ENCODE measurements at places on chromosomes 1 and 21.

DNA sequence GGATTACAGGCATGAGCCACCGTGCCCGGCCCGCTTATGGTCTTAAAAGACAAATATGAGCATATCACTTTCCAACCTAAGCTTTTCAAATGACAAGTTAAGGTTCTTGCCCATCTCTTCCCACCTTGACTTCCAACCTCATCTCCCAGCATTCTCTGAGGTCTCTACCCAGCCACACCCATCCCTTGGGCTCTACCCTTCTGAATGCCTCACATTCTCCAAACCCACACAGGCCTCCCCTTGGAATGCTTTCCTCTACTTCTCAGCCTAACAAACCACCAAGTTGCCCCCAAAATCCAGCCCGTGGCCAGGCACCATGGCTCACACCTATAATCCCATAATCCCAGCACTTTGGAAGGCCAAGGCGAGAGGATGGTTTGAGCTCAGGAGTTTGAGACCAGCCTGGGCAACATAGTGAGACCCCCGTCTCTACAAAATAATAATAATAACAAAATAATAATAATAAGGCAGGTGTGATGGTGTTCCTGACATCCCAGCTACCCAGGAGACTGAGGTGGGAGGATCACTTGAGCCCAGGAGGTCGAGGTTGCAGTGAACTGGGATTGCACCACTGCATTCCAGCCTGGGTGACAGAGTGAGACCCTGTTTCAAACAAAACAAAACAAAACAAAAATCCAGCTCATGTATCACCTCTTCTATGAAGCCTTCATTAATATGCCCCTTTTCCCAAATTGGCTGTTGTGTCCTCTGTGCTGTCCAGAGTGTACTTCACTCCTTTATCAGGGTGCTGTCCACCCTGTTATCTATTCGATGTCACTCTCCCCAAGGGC is 11.2 kb downstream of the DCST2 start:
- DNase-seq, result no peak

- DNase-seq, result no peak
Observed at GRCh38 chr1:152577168-152577567, 3.1 kb downstream of the LCE3D start.

DNA sequence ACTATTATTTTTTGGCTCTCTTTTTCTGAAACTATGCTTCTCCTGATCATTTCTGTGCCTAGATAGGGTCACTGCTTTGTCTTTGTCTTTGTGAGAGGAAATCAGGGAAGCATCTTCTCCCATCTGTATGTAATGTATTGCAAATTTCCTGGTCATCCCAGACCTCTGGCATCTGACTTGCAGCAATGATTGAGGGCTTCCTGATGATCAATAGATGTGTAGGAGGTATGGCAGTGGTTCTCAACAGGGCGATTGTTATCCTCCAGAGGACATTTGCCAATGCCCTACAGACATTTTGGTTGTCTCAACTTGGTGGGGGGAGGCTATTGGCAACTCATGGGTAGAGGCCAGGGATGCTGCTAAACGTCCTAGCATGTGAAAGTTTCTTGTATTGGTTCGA is 64.7 kb downstream of the RGL1 start:
- no peak for DNase-seq

DNA sequence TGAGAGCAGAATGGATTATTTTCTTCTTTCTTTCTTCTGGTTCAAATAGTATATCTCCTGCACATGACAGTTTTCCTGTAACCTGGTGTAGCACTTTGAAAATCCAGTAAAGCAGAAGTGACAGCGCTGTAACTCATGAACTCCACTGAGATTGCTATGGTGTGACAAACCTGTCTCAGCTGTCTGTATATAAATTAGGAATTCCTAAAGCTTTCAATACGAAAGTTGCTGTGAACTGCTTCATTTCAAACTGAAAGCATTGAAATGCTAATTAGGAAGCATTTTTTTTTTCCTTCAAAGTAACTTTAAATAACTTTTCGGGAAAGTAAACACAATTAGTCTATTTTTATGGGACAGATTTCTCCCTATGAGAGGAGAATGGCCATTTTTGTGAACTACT is 646.9 kb upstream of the ZP4 start:
- peak; percentile 66 for DNase-seq

GRCh38 chr1:155729031-155729898 is 40.4 kb downstream of the DAP3 start:
- DNase-seq, result peak; percentile 78

DNA sequence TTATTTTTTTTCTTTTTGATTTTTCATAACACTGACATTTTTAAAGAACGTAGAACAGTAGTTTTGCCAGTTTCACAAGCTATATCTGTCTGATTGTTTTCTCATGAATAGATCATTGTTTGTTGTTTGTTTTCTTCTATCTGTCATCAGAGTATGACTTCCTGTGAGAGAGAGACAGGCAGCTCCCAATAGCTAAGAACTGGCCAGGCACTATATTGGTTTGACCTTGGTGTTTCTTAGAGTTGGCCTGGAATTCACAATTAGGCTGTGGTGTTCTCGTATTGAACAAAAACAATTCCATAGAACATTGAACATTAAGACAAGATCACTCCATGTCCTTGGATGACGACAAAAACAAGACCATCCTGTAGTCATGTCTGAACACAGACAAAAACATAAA is 43.4 kb downstream of the RPS6KC1 start:
- DNase-seq, result no peak

DNA sequence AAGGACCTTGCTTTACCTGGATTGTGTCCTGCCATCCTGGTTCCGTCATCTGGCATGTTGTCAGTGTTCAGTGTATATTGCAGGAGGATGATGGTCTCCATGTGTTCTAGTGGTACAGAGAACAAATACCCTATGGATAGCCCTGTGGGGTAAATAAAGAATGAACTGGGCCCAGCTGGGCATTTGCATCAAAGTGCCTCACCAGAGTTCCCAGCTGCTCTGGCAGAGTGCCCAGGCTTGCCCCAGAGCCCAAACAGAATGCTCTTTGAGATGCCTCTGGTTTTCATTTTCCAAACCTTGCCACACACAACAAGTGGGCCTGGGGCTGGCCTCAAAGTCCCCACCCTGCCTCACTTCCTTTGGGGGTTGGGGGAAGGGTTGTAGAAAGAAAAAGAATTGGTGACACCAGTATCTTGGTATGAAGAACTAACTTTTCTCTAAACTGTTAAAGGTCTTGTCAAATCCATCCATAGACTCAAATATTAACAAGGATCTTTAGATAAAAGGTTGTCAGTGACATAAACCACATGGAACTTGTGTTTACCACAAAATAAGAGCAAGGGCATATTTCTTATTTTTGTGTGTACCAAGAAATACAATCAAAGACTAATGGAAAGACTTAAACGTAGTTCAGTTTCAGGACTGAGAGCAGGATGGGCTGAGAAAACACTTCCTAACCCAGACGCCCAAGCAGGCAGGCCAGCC is 82.2 kb downstream of the LMO4 start:
- DNase-seq, result no peak

DNA sequence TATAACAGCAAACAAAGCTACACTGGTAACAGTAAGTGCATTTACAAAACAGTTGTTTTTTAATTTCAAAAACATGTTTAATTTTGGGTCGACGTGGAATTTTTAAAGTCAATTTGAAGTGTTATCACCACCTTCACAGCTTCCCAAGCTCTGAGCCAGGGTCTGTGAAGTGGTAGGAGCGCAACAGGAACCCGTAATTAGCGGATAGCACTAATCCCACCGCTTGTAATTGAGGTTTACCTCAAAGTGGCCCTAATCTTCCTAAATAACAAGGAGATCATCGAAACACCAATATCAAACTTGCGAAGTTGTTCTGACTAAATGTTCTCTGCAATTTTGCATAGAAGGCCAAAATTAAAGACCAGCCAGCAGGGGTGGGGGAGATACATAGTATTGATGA is 18.8 kb downstream of the LBR start:
- no peak for DNase-seq

DNA sequence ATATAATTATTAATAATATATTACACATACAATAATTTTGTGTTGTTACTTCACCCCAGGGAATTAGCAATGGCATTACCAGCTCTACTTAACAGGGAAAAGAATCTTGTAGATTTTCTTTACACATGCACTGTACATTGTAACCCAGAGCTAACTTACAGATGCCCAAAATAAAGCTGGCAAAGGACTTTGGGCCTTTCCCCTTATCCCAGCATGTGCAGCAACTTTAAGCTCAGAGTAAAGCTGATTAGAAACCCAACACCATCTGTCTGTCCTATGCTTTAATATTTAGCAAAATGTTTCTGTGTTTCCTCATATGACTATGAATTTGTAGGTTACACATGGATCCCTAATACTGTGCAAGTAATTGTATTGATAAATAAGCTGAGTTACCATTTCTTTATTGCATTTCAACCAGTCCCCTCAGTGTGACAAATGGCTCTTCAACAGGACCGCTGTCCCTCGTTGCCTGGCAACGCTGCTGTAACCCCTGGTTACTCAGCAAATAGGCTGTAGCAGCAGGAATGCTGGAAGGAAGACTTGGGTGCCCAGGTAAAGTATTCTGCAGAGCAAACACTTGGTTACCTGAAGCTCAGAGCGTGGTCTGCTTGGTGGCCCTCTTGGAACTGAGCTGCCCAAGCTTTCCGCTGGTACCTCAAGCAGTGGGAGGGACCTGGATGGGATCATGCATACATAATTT is at the start of gene USH2A:
TSS of gene USH2A (minus strand) at position 628 of the 700 bp plus-strand sequence. CDS start 1,112 bp downstream, outside the sequence.
- DNase-seq, result no peak

DNA sequence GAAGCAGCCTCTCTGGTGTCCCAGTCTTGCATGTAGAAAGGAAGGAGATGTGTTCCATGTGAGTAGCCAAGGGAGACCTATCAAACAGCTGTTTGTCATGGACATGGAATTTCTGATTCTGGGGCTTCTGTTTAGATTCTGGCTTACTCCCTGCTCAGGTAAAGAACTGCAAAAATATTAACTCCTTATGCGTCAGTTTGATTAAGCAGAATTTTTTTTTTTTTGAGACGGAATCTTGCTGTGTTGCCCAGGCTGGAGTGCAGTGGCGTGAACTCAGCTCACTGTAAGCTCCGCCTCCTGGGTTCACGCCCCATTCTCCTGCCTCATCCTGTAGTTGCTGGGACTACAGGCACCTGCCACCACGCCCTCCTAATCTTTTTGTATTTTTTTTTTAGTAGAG is 6.8 kb downstream of the ARV1 start:
- no peak for DNase-seq

DNA sequence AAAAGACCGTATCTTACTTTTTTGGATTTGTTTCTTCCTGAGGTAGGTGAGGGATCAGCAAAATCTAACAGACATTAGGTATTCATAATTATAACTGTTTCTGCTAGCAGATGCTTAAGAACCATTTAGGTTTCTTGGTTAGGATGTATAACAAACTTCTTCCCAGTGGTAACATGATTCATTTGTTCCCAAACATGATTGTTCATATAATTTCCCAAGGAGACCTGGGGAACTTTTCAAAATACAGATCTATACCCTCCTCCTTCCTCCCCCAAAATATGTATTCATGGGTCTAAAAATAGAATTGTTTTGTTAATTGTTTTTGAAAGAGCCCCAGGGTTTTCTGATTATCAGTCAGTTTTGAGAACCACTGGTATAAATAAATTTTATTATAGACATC is 228.2 kb downstream of the COP1 start:
- DNase-seq, result no peak

GRCh38 chr1:28064064-28064463 is 24.3 kb downstream of the EYA3 start:
- DNase-seq, result no peak

GRCh38 chr1:167057241-167057688 is 32.9 kb downstream of the GPA33 start:
- DNase-seq, result peak; percentile 56

DNA sequence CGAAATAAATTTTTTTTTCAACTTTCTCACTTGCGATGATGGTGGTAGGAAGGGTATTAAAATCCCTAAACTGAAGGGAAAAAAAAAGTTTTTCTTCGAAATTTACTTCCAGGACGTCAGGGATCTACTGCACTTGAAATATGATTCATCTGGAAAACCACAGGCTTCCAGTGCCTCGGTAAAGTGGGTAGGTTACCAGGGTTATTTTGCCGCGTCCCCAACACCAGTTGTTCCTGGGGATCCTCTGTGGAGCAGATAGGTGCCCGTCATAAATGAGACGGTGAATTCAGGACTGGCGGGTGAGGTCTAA is 773 bp downstream of the RABIF start:
- no peak for DNase-seq

DNA sequence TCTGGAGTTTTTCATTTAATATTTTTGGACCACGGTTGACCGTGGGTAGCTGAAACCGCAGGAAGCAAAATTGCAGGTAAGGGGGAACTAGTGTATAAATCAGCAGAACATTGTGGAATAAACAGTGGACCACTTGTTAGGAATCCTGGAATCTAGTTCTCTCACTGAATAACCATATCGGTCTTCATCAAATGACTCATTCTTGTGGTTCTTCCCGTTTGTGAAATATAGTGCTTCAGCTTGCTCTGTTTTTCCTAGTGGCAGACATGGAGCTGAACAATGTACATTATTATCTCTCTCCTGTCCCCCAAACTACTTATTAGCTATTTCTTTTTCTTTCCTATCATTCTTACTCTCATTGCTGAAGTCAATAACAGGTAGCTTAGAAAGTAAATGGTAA is 61.9 kb downstream of the HSPA13 start:
- DNase-seq, result no peak

DNA sequence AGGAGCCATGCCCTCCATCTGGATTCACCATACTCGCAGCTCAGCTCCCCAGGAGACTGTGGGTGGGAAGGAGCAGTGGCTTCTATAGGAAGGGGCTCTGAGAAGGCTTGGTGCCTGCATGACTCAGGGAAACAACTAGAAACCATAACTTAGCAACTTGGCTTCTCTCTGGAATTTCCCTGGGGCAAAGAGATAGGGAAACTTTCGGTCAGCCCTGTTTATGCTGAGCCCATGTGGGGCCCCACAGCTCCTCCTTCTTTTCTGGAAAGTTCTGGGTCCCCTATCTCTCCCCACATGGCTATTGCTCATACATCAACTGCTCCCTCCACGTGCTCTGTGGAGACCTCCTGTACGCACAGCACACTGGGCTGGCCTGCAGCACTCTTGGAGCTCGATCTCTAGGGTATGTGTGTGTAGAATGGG is 39.3 kb downstream of the PLEKHA6 start:
- DNase-seq, result no peak

- no peak for DNase-seq
Observed at GRCh38 chr1:85356130-85356529, 79.7 kb upstream of the BCL10 start.

- no peak for DNase-seq
Observed at GRCh38 chr1:202304375-202304774, 37.4 kb downstream of the UBE2T start.

DNA sequence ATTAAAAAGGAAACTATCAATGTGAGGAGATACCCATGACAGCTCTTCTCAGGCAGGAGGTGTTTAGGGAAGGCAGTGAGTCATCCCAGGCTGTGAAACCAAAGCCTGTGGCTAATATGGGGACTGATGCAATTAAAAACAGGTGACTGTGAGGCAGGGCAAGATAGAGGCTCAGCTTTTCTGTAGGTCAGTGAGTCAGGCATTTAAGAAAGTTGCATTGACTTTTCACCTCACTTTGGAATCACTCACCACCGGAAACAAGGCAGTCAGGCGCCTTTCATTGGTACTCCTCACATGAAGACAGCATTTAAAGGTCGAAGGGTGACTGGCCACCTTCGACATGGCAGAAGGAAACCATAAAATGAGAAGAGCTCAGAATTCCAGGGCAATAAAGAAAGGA is 54.5 kb downstream of the PAPPA2 start:
- DNase-seq, result no peak

- DNase-seq, result no peak
Observed at GRCh38 chr1:234265861-234266260, 107.4 kb upstream of the COA6 start.

GRCh38 chr21:35015435-35016024 is 33.6 kb downstream of the RUNX1 start:
- no peak for DNase-seq

- no peak for DNase-seq
Observed at GRCh38 chr1:74534241-74534640, 21.8 kb upstream of the LRRC53 start.

- no peak for DNase-seq
Observed at GRCh38 chr1:151902858-151903257, 6.5 kb downstream of the THEM4 start.

All from HAP-1 (cell line).